ENCODE measurements at places on chromosomes 3 and 15.

GRCh38 chr15:47395076-47395475, 322.2 kb upstream of the SEMA6D start:
- no peak for DNase-seq

DNA sequence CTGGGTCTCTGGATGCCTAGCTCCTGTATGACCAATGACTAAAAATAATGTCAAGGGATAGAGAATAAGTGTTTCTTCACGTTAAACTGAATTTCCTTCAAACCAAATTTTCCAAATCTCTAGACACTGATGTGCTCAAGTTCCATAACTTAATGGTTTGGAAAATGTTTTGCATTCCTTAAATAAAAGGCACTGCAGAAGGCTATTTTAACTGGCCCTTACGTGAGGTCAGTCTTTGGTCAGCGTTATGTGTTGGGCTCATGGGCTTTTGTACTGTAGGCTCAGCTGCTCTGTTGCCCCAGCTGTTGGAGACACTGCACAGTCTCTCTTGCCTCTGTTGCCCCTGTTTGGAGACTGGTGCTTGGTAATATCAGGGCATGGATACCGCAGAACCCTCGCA, 188.5 kb downstream of the TPRG1 start:
- DNase-seq = no peak

GRCh38 chr15:42344763-42345162, 14.5 kb upstream of the CAPN3 start:
- DNase-seq = no peak

DNA sequence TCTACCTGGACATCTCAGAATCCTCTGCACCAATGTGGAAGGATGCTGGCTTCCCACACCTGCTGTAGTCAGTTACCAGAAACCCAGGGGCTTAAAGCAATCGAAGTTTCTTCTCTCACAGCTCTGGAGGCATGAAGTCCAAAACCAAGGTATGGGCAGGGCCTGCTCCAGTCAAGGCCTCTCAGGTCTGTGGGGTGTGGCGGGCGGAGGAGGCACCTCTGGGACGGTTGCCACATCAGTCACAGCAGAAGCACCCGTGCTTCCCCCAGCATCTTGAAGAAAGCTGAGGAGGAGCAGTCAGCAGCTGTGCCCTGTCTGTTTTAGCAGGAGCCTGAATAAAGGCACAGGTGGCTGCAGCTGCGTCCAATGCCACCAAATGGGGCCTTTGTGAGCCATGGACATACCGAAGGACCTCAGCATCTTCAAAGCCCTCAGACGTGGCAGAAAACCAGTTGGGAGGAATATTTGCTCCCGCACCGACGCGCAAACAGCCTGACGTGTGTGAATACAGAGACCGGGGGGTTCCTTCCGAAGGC, 68.9 kb downstream of the TFRC start:
- no peak for DNase-seq

DNA sequence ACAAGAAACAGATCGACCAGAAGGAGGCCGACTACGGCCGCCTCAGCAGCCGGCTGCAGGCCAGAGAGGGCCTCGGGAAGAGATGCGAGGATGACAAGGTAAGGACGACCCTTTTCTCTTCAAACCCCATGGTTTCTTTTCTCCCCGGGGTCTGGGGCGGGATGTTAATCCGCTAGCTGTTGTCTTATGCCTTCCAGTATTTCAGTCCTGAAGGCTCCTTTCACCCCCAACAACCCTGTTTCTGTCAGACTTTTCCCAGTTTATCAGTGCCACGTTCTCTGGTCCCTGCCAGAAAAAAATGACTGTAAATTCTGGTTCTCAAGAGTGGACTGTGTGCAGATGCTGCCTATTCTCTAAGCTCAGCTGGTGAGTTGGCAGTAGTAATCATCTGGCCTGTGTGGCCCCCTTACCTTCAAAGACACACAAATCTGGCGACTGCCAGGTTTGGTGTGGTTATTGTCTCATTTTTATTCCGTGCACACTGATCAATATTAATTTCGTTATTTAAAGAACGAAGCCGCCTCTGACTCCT, 806 bp downstream of the GOLM2 start:
- no peak for DNase-seq

GRCh38 chr15:48992545-48992944, 28.8 kb upstream of the SHC4 start:
- no peak for DNase-seq

GRCh38 chr3:143585720-143586456, 262.4 kb downstream of the SLC9A9 start:
- DNase-seq = no peak

- no peak for DNase-seq
Measured at GRCh38 chr3:13378155-13378554, 42.0 kb downstream of the NUP210 start.

GRCh38 chr3:4670352-4670751, 177.2 kb downstream of the ITPR1 start:
- no peak for DNase-seq

DNA sequence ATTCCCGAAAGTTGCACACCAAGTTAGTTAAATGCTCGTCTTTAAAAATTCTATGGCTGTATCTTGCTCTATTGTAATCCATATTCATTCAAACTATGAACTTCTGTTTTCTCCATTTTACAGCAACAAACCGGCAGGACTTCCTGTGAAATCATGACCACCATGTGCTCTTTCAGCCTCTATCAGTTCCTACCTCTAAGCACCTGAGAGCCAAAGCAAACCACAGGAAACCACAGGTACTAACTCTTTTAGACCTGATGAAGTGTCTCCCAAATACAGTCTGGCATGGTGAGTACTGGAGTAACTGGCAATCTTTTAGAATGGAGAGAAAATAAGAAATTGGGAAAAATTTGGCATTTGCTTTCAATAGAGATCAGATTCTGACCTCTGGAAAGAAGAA, 186.5 kb upstream of the SLITRK3 start:
- no peak for DNase-seq

DNA sequence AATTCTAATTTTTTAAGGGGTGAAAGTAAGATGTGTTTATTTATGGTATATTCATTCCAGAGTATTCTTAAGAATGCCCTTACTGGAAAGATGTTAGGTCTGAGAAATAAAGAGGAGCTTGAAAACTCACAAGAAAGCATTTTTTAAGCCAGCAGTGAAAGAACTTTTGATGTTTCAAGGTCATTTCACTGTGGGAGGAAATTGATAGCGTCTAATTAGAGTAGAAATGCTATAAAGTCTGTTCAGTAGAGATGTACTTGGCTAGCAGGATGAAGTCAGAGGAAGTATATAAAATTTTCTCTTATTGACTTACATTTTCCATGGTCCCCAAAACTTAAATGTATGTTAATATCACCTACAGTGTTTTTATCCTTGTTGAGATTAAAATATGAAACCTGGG, 354.6 kb downstream of the CNTN6 start:
- no peak for DNase-seq

DNA sequence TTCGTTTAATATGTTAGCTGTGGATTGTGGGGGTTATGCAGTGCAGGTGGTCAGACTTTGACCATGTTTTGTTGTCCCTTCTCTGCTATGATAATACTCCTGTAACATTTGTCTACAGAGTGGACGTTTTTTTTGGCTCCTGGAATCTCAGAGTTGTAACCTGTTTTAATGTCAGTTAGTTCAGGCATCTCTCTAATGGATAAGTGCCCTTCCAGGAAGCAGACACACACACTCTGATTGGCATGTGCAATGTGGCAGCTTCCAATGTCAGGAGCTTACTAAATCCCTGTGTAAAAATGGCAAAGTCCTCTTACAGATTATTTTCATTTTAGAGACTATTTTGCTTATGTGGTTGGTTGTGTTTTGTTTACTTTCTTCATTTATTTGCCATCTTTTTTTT, 222.2 kb upstream of the ARPP21 start:
- DNase-seq = no peak

DNA sequence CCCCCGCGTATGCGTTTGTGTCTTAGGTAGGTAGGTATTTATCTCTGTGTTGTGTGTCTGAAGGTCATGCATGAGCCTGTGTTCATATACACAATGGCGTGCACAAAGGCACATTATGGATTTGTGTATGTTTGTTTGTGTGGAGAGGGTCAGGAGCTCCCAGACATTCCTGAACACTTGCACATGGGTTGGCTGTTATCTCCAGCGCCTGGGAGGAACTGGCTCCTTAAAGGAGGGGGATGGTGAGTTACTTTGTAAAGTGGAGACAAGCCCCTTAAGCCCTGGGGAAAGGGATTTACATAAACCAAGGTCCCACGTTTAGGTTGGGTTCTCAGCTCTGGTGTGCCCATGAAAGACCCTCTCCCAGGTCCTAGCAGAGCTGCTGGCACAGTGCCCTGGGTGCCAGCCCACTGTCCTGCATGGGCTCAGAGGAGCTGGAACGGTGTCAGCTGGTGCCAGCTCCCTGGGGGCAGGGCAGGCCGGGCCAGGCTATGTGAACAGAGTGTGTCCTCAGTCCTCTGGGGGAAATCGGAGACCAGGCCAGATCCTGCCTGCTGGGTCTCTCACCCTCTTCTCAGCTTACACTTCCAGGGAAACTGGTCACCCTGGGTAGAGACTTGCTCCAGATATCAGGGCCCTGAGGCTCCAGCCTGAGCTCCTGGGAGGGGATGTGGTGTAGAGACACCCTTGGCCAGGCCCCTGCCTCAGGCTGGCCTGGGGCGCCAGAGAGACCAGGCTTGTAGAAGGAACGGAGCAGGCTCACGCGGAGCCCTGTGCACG, 25.1 kb downstream of the SNX33 start:
- no peak for DNase-seq

Measured in activated T-helper 2 cell treated with anti-CD3 and anti-CD28 coated beads, Interferon-gamma antibody, Interleukin-2, Interleukin-4, amounts not matched to agents 10 μg/mL and 5 μg/mL and 100 μg/mL, durations not matched to agents 14 hours and 24 hours and 36 hours (primary cell).